ENCODE measurements at places on chromosomes 3 and 15.

DNA sequence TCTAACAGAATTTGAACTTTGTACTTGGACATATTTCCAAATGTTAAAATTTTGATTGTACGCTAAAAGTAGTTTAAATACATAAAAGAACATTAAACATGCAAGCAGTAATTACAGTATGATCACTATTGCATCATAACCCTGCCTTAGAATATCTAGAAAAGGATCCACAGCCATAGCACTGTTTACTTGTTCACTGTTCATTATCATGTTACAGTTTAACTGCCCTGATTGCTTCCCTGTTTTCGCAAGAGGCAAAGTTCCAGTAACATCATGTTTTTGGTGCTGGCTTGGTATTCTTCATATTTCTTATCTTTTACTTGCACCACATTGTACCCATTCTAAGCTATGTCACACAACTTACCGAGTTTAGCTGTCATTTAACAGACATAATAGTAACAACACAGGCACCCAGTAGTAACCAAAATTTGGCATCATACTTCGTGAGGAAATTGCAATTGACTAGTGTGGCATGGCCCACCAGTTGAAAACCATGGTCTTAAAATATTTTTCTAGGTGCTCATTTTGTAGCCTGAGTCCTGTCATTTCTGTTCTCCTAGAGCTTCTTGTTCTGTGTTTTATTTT, 13.3 kb upstream of the TMEM87A start:
- no peak overlapping the region for H3K4me3 ChIP-seq
- H3K27me3 ChIP-seq, result no peaks in the 10 kb centered on the region
- no peaks in the 10 kb centered on the region for H3K4me1 ChIP-seq
- peaks cover 27% of the 10 kb centered on the region for H3K36me3 ChIP-seq

GRCh38 chr3:186320862-186321568, 41.0 kb downstream of the DGKG start:
- no peaks in the 10 kb centered on the region for H3K36me3 ChIP-seq
- no peak overlapping the region for H3K4me3 ChIP-seq
- no peaks in the 10 kb centered on the region for H3K4me1 ChIP-seq

DNA sequence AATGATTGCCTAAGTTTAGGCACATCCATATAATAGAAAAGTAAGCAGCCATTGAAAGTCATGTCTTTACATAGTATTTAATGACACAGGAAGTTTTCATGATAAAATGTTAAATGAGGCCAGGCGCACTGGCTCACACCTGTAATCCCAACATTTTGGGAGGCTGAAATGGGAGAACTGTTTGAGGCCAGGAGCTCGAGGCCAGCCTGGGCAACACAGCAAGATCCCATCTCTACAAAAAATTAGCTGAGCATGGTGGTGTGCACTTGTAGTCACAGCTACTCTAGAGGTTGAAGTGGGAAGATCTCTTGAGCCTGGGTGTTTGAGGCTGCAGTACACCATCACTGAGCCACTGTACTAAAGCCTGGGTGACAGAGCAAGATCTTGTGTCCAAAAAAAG, 59.4 kb downstream of the SETMAR start:
- no peaks in the 10 kb centered on the region for H3K27me3 ChIP-seq
- H3K36me3 ChIP-seq, result no peaks in the 10 kb centered on the region
- no peak overlapping the region for H3K27ac ChIP-seq
- no peak overlapping the region for H3K4me3 ChIP-seq
- DNase-seq, result no peak

GRCh38 chr3:117853923-117854668, 1144.5 kb downstream of the TUSC7 start:
- DNase-seq, result no peak
- no peaks in the 10 kb centered on the region for H3K36me3 ChIP-seq
- no peaks in the 10 kb centered on the region for H3K27me3 ChIP-seq
- H3K27ac ChIP-seq, result no peak overlapping the region
- H3K4me1 ChIP-seq, result no peaks in the 10 kb centered on the region

- no peak overlapping the region for H3K4me3 ChIP-seq
- no peak for DNase-seq
- H3K27ac ChIP-seq, result no peak overlapping the region
- no peaks in the 10 kb centered on the region for H3K36me3 ChIP-seq
Observed at GRCh38 chr3:38283810-38284755, 2.0 kb downstream of the SLC22A14 start.

DNA sequence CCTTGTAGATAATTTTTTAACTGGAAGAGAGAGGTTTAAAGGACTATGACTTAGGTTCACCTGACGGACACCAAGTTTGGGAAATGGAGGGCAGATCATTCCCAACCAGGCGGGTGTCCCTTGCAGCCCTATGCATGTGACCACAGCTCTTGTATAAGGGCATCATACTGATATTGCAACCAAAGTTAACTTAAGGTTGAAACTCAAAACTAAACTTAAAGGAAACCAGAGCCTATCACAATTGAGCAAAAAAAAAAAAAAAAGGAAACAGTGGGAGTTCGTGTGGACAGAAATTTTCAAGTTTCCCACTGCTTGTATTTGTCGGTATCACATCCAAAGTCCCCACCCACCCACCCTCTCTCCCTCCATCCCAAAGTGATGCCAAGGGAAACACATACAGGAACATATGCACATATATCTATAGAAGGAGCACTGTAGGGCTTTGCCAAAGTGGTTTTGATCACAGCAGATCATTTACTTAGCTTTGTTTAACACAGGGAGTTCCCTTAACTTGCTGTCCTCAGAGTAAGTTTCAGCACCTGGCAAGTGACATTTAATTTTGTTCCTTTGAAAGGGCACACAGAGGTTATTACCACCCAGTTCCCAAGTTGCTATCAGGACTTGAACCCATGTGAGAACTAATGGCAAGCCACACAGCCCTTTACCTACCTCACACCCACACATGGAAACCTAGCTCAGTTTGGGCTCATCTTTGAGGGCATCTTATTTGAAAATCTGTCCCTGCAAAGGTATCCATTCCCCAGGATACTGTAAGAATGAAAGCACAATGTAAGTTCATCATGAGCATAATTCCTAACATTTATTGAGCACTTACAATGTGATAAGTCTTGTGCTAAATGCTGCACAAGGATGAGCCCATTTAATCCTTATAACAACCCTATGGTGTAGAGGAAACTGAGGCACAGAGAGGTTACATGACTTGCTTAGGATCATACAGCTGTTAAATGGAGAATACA, 204.5 kb upstream of the CMC1 start:
- no peak overlapping the region for H3K4me3 ChIP-seq
- no peak for DNase-seq
- no peaks in the 10 kb centered on the region for H3K36me3 ChIP-seq
- no peaks in the 10 kb centered on the region for H3K4me1 ChIP-seq

- no peak for DNase-seq
- no peaks in the 10 kb centered on the region for H3K27me3 ChIP-seq
- no peak overlapping the region for H3K4me3 ChIP-seq
- H3K36me3 ChIP-seq, result no peaks in the 10 kb centered on the region
- H3K27ac ChIP-seq, result no peak overlapping the region
Observed at GRCh38 chr3:119620899-119621298, 23.2 kb downstream of the PLA1A start.

DNA sequence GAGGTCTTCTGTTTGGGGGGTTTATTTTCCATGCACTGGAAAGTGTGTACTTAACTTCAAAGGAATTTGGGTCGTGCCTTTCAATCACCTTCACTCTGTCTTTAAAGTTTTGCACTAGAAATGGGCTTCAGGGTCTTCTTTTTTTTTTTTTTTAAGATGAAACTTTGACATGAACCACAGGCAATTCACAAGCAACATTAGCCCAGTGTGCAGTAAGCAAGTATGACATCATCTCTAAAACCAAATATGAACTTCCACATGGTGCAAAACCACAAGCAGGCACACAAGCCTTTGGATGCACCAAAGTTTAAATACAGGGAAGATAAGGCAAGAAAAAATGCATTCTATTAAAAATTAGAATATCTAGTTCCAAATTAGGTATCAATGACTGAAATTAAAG, 381.9 kb downstream of the ERC2 start:
- no peak overlapping the region for H3K27ac ChIP-seq
- H3K4me1 ChIP-seq, result no peaks in the 10 kb centered on the region
- H3K27me3 ChIP-seq, result no peaks in the 10 kb centered on the region

- peaks cover 14% of the 10 kb centered on the region for H3K4me1 ChIP-seq
- H3K36me3 ChIP-seq, result no peaks in the 10 kb centered on the region
- H3K4me3 ChIP-seq, result no peak overlapping the region
- H3K27me3 ChIP-seq, result no peaks in the 10 kb centered on the region
Observed at GRCh38 chr15:56468401-56468800, 3.5 kb upstream of the MNS1 start.

DNA sequence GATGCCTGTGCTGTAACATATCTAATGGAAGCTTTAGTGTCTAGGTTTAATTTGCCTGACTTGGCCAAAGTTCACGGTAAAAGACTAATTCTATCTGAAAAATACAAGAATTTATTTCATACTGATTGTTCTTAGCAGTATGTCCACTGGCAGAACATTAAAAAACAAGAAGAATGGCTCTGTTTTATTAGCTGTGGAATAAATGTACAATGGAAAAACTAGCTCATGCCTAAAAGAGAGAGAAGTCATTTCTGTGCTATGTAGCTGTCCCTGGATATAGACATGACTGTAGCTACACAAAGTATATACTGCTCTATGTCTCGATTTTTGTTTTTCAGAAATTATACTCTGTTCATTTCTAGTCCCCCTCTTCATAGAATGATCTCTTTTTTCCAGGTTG, 13.9 kb upstream of the VGLL3 start:
- no peak overlapping the region for H3K27ac ChIP-seq
- no peak for DNase-seq
- H3K4me3 ChIP-seq, result no peak overlapping the region
- no peaks in the 10 kb centered on the region for H3K4me1 ChIP-seq
